ENCODE measurements at places on chromosomes 7 and 10.

DNA sequence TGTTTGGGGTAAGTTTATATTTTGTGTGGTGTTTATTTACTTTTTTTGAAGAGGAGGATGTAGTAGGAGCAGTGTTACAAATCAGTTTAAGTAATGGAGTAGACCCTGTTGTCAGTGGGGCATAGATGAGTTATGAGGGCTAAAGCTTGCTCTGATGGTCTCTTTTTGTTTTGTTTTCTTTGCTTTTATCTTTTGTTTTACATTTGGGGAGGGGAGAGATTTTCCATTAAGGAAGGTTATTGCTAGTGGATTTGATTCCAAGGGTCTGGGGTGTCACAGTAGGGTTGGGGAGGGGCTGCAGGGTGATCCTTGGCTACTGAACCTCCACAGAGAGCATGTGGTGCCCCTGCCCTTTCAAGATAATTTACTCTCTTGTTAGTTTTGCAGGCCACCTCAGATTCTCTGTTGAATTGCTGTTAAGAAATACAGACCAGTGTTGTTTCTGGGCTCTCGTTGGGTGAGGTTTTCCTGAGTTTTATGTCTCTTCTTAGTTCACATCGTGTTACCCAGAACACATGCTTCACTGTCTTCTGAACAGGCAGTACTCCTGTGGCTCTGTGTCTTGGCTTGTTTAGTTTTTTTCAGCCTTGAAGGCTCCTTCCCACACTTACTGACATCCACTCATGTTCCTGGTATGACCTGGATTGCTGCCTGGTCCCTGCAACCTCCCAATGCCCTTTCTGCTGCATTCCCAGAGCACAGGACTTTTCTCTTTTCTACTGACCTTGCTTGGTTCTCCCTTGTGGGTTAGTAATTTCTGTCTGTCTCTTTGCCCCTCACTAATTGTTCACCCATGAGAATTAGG, 4.2 kb downstream of the KIFBP start:
- DNase-seq = peak; percentile 31

DNA sequence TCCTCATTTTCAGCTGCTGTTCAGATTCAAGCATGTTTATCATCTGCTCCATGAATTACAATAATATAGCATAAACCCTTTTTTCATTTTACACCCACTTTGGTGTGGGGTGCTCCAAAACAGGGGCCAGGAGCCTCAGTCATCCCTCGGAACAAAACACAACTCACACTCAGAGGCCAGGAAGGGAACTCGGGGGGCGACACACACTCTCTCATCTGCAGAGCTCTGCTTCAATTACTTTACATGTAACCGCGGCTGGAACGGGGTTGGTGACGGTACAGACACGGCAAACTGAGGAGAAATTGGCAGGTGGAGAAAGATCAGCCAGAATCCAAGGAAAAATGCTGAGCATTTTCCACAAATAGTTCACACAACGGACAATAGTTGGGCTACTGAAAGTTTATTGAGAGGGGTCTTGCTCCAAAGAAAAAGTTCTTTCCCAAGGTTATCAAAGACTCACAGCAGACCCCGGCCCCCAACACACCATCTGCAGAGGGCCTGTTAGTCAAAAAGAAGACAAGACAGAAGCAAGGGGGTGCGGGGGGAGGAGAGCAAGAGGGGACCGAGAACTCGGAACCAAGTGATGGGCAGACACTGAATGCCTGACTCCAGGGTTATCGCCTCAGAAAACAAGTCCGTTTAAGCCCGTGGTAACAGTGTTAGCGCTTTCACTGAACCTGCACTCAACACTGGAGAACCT, 20.5 kb downstream of the DIP2C start:
- DNase-seq = no peak

GRCh38 chr7:79548727-79549126, 95.3 kb upstream of the MAGI2 start:
- no peak for DNase-seq

DNA sequence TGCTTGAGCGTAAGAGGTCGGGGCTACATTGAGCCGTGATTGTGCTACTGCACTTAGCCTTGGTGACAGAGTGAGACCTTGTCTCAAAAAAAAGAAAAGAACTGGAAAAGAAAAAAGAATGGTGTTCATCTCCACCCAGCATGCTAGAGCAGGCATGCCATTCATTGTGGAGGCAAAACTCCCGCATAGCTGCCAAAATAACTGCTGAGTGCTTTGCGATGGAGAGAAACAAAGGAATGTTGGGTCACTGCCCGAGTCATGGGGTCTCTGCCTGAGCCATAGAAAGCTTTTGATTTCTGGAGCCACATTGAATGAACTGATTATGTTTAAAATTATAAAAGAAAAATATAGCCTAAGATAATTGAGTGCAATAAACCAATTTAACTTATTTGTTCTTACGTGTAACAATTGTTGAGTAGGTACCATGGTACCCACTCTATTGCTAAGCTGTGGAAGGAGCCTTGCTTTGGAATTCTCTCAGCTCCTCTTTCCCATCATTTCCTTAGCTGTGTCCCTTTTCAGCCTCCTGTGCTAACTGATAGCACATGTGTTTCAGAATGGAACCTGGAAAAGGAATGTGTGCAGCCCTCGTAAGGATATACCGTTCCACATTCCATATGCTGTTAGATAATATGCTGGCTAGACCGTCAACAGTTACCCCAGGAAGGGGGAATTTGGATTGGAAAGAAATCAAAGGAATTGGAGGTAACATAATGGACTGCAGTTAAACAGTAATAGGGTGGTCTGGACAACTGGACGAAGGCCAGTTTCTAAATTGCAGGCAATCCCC, 99.0 kb downstream of the KIAA1217 start:
- no peak for DNase-seq

- DNase-seq = no peak
Measured at GRCh38 chr7:13829914-13830900, 159.3 kb downstream of the ETV1 start.

- no peak for DNase-seq
Measured at GRCh38 chr7:47188653-47189315, 393.1 kb downstream of the TNS3 start.

- DNase-seq = no peak
Measured at GRCh38 chr10:72176701-72177100, 39.1 kb upstream of the ANAPC16 start.

GRCh38 chr10:93749218-93749799, 8.4 kb upstream of the LGI1 start:
- DNase-seq = no peak

- peak; percentile 53 for DNase-seq
Measured at GRCh38 chr7:148987010-148987750, 41.1 kb downstream of the PDIA4 start.

- no peak for DNase-seq
Measured at GRCh38 chr10:103736044-103736443, 119.3 kb downstream of the SH3PXD2A start.

- peak; percentile 27 for DNase-seq
Measured at GRCh38 chr10:29692121-29692539, 57.4 kb upstream of the SVIL start.

GRCh38 chr7:17311952-17312351, 13.5 kb downstream of the AHR start:
- DNase-seq = no peak

DNA sequence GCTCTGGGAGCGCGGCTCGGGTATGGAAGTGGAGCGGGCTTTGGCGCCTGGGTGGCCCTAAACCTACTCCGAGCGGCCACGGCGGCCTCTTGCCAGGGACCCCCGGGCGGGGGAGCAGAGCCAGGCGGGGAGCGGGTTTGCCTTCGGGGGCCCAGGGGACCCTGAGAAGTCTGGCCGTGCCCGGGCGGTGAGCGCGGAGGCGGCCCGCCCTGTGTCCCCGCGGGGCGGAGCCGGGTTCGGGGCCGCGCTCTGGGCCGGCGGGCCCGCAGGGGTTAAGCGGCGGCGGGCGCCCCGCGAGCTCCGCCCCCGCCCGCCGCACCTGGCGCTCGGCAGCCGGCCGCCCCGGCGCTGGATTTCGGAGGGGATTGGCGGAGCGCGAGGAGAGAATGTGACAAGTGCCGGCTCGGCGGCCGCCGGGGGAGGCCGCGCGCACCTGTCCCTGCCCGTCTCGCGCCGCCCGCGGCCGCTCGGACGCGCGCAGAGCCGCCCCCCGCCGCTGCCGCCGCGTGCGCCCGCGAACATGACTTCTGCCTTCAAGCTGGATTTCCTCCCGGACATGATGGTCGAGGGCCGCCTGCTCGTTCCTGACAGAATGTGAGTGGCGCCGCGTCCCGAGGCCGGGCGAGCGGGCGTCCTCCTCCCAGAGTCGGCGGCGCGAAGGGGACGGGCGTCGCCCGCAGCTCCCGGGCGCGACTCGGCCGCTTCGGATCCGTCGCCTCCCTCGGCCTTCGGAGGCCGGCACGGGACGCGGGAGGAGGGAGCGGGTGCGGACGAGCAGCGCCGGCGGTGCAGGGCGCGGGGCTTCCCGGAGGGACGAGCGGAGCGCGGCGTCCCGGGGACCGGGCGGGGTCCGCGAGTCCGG, at the start of gene CELF2:
Gene CELF2, plus strand, starts transcription at position 303 of the 862 bp plus-strand sequence. Its CDS starts 218 bp downstream, at position 521.
- DNase-seq = no peak

GRCh38 chr7:116138202-116138801, 72.0 kb upstream of the TES start:
- peak; percentile 24 for DNase-seq

DNA sequence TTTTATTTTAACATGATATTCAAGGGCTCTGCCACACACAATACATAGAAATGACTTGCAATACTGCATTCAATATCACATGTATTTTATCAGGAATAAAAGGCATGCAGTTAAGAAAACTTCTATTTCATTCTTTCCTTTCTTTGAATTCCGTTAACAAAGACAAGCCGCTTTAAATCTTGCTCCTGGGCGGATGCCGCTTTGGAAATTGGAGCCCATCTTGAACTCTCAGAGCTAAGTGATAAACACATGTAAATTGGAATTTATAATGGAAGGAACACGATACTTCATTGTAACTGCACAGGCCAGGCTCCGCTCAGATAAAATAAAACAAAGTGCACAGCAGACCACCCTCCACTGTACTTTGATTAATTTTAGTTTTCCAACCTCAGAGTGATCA, 774.5 kb upstream of the COBL start:
- no peak for DNase-seq

DNA sequence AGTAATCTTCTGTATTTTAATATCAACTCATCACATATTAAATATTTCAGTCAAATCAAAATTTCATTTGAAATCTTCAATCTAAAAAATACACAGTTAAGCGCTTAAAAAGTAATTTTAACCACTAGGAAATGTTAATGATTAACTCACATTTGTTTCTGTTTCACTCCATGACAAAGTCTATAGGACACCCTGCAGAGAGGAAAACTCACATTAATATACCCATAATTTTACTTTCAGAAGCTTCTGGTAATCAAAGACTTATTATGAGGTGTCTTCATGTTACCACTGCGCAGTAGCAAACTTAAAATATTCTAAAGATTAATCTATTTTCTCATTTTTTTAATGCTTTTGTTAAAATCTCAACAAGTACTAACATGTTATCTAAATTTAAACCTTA, 41.0 kb upstream of the ZNF518A start:
- DNase-seq = no peak

GRCh38 chr10:111709603-111710002, 474.0 kb downstream of the GPAM start:
- no peak for DNase-seq

GRCh38 chr7:50305583-50306493, 1.3 kb downstream of the IKZF1 start:
- no peak for DNase-seq

DNA sequence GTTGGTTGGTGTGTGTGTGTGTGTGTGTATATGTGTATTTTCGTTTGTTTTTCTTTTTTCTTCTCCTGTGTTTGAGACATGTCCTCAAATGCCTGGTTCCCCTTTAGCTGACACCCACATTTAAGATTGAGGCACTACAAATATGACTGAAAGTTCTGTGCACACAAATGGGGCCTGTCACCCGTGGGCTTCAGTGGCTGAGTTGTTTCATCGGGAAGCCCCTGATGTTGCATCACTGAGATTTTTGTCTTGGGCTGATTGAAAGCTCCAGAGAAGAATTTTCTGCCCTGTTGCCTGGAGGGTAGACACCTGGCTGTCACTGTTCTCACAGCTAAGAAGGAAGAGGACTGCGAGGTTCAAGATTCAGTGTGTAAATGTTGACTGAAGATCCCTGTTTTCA, 283.8 kb upstream of the C7orf33 start:
- DNase-seq = no peak

DNA sequence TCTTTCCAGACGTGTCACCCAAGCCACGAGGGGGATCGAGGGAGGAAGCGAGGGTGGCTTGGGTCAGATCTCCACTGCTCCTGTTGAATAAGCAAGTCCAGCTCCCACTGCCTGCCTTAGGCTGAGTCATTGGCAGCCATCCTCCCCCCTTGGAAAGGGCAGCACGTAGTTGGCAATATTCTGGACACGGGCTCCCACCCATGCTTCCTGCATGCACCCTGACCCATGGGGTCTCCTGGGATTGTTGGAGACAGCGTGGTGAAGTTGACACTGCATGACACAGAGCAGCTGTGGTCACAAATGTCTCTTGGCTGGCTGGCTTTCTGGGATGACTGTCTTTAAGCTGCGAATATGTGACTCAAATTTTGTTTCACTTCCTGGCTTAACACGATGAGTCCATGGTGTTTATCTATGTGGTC, 11.2 kb downstream of the BTBD16 start:
- no peak for DNase-seq

GRCh38 chr7:48038815-48039506, 3.6 kb downstream of the C7orf57 start:
- DNase-seq = no peak

GRCh38 chr7:31633894-31634494, 53.0 kb upstream of the PPP1R17 start:
- DNase-seq = peak; percentile 22

DNA sequence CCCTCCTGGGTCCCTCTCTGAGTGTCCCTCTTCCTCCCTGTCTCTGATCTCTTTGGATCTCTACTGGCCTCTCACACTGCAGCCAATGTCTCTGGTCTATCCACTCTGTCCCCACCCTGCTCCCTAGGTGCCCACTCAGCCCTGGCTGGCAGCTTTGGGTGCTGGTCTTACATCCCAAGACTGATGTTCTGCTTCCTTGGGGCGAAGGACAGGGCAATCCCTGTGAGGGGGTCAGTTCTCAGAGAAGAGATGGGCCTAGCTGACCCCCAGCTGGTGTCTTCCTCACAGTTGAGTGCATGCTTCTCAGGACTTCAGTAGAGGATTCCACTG, 51.7 kb upstream of the CAMK2B start:
- DNase-seq = no peak
